CD4-positive, alpha-beta T cell treated with Interleukin-17A for 1 hour (primary cell): ENCODE measurements at places on chromosomes 2 and 18.
A peak's percentile ranks its signal among the peaks of the same experiment; 100 is the strongest.

- DNase-seq = no peak
Observed at GRCh38 chr2:160367887-160368286, 125.7 kb downstream of the RBMS1 start.

GRCh38 chr2:128782411-128783192 is 463.9 kb upstream of the HS6ST1 start:
- DNase-seq = no peak

DNA sequence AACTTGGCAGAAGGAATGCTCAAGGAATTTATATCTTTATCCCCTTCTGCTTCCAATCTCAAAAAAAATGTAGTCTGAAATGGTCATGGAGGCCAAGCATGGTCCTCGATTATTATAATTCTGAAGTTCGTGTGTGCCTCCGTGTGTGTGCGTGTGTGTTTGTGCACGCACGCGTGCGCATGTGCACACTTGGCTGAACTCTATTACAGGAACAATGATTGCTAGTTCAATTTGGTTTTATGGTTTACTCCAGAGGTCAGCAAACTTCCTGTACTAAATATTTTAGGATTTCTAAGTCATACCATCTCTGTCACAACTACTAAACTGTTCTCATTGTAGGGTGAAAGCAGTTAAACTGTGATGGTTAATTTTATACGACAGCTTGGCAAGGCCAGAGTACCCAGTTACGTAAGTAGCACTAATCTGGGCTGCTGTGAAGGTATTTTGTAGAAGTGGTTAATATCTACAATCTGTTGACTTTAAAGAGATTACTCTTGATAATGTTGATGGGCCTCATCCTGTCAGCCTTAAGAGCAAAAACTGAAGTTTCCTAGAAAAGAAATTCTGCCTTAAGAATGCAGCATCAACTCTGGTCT is 5.8 kb upstream of the MARCHF7 start:
- no peak for DNase-seq

GRCh38 chr2:6443061-6443823 is 422.5 kb downstream of the CMPK2 start:
- no peak for DNase-seq

DNA sequence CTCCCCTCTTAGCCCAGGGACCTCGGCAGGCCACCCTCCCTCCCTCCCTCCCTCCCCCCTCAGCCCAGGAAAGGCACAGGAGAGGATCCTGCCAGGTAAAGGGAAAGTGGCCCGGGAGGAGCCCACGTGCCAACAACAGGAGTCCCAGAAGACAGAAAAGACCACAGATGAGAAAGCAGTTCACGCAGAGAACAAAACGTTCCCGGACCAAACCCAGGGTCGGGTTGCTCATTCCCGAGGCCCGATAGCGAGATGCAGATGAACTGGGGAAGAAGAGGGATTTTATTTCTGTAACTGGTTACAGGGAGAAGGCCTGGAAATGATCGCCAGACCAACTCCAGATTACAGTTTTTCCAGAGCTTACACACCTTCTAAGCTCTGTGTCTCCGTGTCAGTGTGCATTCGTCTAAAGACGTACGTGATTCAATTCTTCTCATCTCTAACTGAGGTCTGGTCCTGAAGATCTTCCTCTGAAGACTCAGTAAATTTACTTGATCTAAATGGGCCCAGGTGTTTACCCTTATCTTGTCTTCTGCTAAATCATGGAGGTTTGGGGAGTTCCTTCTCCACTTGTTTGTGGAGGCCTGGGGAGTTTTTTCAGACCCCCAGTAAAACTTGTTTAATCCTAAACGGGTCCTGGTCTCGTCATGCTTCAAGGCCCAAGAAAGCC is 807 bp upstream of the NEU4 start:
- no peak for DNase-seq

DNA sequence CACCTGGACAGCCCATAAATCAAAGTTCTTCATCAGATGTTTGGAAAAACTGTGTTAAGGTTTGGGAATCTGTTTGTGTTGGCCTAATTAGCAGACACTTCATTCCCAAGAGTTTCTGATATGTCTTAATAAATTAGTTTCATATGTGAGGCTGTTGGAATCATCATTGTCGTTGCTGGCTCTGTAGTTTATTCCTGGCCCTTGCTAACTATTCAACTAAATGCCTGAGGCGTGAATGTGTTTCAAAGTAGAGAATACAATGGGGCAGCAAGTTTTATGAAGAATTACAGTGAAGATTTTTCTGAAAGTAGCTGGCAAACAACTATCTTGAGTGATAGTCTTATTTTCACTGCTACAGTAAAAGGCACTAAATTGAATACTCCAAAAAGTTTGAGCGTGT is 141.1 kb downstream of the PARD3B start:
- no peak for DNase-seq

GRCh38 chr18:63311118-63312018 is 8.2 kb downstream of the BCL2 start:
- DNase-seq = no peak

DNA sequence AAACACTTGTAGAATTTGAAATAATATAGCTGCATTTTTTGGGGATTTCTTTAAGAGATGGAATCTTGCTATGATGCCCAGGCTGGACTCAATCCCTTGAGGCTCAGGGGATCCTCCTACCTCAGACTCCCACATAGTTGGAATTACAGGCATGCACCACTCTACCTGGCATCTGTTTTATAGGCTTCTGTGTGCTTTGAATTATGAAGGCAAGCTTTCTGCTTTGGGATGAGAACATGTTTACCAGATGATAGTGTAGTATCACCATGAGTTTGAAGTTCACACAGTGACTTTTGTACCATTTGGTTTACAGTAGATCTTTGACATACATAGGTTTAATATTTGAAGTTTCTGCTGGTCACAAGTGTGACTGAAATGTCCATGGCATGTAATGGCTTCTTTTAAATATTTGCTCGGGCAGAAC is 10.7 kb downstream of the CNOT11 start:
- no peak for DNase-seq

- DNase-seq = no peak
Observed at GRCh38 chr2:187134306-187134705, 285.3 kb upstream of the ZSWIM2 start.

DNA sequence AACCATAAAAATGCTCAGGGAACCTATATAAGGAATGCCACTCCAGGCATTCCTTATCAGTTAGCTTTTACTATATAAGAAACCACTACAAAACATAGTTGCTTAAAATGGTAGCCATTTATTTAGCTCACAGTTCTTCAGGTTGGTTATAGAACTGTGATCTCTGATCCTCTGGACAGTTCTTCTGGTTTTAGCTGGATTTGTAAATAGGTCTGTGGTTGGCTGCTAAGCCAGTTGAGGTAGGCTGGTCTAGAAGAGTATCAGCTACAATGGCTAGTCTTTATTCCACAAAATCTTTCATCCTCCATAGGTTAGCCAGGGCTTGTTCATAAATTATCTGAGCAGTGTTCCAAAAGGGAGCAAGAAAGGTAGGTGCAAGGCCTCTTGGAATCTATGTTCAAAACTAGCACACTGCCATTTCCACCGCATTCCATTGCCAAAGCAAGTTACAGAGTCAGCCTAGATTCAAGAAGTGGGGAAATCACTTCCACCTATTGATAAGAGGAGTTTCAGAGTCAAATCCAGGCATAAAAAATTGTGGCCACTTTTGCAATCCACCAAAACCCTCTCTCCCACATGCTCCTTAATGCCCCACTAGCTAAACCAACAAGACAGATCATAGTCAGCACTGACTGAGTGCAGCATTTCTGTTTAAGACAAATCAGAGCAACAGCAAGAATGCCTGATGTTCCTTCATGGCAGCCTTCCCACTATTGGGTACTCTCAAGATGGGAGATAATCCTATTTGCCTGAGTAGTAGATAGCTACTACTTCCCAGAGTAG is 146.4 kb downstream of the IRS1 start:
- no peak for DNase-seq

GRCh38 chr2:36371928-36372391 is 16.4 kb downstream of the CRIM1 start:
- DNase-seq = no peak

- DNase-seq = no peak
Observed at GRCh38 chr18:63520053-63520685, 22.0 kb upstream of the SERPINB12 start.

- DNase-seq = no peak
Observed at GRCh38 chr2:15243762-15244161, 317.4 kb downstream of the NBAS start.

DNA sequence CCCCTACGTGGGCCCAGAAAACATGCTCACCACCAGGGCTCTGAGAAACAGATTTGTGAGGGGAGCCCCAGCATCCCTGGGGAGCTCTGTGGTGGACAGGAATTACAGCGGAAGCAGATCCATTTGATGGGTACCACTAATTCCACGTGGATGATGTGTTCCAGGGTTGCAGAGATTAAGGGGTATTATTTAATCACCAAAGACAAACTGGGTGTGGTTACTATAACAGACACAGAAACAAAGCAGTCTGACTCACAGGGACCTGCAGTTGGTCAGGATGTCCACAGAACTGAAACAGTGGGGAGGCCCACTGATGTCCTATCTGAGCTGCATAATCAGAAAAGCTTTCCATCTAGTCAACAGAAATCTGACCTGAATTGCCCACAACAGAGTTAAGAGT is 65.8 kb downstream of the PSMG2 start:
- DNase-seq = no peak

GRCh38 chr2:26649322-26649721 is 8.2 kb upstream of the CIB4 start:
- DNase-seq = no peak

GRCh38 chr18:23662309-23663263 is at the start of gene ANKRD29:
TSS of gene ANKRD29 (minus strand) at chr18:23662911. CDS start at chr18:23662730, 181 bp downstream.
- peak; percentile 62 for DNase-seq
